ENCODE measurements at places on chromosomes 1 and 21.

DNA sequence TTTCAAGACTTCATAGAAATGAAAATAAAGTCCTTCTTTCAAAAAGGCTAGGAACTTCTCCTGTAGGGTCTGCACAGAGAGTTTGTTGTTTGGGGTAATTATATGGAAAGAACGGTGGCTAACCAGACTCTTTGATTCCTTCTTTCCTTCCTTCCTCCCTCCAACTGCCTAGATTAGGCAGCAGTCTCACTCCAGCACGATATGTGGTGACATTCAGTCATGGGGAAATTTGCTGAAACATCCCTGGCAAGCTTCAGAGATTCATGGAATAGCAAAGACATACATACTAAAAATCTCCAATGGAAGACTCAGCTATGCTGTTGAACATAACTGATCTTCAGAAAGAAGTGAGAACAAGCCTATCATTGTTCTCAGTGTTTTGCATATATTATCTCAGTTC lies 4.3 kb downstream of the NTMT2 start:
- no peak for DNase-seq

- no peak for DNase-seq
These were observed 107.3 kb upstream of the HNRNPU start for GRCh38 chr1:244971552-244972216.

DNA sequence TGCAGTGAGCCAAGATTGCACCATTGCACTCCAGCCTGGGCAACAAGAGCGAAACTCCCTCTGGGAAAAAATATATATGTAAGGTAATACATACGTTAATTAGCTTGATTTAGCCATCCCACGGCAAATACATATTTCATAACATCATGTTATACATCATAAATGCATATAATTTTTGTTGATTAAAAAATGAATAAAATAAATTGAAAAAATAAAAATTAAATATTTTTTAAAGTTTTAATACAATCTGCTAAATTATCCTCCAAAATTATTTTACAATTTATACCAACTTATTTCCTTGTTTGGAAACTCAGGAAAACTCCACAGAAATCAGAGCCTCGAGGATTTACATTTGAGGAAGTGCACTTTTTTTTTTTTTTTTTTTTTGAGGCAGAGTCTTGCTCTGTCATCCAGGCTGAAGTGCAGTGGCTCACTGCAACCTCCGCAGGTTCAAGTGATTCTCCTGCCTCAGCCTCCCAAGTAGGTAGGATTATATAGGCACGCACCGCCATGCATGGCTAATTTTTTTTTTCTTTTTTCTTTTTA lies 12.6 kb upstream of the IPO9 start:
- no peak for DNase-seq

DNA sequence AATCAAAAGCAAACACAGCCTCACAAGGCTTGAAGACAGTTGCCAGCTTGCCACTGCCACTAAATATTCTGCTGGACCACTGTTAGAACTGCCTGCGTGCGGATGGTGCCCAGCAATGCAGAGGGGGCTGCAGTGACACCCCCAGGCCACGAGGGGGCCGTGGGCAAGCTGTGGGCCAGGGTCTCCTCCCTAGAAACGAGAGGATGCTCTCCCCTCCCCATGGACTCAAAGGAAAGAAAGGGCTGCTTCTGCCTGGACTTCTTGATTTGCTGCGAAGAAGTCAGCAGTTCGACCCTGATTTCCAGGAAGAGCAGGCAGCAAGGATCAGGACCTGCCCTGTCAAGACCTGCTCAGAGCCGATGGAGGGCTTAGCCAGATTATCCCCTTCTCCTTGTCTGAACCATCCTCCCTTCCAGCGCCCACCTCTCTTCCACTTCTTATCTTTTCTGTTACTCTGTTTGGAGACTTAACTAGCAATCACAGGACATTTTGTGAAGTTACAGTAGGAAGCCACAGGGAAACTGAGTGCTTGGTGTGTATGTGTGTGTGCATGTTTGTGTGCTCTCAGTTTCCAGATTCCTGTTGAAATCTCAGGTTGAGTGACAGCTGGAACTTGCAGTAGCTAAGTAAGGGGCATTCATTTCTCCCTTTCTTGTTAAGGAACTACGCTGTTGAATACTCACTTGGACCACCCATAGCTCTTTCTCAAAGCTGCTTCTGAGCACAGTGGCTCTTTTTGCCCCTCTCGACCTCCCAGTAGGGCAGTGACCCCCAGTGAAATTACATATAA lies 2.7 kb downstream of the MAN1C1 start:
- DNase-seq, result no peak

DNA sequence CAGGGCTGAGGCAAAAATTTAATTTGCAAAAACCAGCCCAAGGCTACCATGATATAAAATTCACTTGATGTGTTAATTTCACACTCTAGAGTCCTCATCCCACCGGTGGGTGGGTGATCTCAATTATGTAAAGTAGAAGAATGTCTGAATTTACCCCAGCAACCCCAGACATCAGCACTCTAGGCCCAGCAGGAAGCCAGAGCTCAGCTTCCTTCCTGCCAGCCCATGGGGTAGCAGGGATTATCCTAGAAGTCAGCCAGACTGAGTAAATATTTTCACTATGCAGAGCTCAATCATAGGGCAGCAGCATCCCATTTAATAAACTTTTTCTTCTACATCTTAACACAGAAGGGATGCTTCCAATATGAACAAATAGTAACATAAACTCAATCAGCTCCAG lies 71.0 kb downstream of the SIPA1L2 start:
- no peak for DNase-seq

- no peak for DNase-seq
These were observed 58.5 kb downstream of the LDLRAD2 start for GRCh38 chr1:21870611-21871010.

DNA sequence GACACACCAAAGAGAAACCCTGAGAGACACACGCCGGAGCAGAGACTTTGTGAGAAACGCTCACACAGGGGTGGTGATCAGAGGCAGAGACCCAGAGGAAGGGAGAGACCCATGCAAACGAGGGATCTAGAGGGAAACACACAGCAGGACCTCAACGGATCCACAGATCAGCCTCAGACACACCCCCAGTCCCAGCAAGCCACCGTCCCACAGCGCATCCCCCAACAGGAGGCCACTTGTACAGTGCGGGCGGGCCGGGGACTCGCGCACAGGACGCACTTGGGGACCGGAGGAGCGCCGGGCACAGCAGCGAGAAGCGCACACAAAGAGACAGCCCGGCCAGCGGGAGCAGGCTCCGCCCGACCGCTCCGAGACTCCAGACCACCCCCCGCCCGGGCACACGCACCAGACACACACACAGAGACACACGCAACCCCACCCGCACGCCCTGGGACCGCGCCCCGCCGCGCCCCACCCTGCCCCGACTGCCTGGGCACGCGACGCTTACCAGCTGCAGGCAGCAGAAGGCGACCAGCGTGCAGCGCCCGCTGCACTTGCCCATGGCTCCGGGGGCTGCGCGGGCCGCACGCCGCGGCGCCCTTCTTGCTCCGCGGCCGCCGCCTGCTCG lies 587 bp downstream of the NKAIN1 start:
- DNase-seq, result peak; percentile 10

DNA sequence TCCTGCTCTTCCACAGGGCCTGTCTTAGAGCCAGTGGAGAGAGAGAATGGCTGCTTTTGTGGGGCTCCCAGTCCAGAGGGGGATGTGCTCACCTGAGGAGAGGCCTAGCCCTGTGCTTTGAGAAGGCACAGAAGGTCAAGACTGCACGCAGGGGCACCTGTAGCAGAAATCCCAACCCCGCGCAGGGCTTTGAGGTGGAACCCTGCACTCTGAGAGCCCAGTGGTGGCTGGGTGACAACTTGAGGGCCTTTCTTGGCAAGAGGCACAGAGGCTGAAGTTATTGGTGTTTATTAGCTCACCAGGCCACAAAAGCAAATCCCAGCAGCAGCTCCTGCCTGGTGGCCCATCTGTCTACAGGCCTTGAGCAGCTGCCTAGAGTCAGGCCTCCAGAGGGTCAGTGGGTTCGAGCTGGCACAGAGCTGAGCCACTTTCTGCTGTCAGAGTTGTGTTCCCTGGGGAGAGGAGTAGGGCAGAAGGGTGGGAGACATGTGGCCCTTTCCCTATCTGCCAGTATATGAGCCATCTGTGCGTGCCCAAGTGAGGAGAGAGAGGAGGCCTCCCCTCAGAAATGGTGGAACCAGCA lies 31.4 kb downstream of the SZRD1 start:
- no peak for DNase-seq

DNA sequence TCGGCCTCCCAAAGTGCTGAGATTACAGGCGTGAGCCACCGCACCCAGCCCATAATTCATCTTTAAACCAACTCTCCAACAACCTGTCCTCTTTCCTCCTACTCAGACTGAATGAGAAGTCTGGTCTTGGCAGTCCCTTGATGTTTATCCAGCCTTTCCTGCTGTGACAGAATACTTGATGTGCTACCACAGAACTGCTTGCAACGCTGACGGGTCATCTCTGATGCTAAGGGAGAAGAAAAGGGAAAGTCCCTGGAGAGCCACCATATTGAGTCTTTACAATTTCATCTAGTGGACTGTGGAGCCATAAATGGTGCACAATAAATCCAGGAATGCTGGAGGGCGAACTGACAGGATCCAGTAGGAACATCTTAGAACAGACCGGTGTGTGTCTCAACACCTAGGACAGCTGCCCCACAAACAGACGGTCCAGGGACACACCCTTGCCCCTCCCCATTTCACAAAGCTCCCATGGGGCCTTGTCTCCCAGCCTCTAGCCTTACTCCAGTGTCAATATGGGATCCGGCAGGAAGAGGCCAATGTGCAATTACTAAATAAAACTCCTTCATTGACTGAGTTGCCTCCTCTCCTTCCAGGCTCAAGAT lies 30.7 kb downstream of the JAK1 start:
- DNase-seq, result no peak

- no peak for DNase-seq
These were observed 142.2 kb downstream of the URB2 start for GRCh38 chr1:229768232-229768631.

GRCh38 chr1:12163210-12163609 lies 3.6 kb upstream of the TNFRSF1B start:
- DNase-seq, result no peak

DNA sequence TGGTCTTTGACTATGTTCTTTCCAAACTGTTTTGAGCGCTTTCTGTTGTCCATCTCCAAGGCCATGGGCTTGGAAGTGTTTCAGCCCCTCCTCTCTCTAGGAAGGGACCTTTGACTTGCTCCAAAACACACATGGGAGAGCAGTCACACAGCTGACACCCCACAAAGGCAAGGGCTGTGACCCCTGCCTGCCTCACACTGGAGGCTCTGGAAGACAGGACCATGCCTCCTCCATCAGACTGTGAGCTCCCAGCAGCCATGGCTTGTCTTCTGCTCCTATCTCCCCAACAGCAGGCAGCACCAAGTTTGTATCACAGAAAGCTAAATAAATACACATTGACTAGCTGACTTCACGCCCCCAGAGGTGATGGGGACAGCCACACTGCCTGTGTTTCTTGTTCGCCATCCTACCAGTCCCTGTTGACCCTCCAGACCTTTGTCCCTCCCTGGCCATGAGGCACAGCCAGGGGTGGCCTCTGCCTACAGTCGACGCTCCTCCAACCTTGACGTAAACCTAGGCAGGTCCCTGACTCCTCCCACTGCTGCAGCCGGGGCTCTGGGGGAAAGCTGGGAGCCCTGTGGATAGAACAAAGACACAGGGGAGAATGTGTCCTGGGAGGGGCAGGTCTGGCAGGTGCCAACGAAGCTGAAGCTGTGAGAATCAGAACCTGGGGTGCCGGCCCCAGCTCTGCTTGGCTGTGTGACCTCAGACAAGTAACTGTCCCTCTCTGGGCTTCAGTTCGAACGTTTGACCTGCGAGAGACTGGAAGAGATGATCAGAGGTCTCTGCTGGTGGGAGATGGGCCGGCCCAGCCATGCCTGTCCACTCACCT lies 4.8 kb downstream of the PLA2G2F start:
- DNase-seq, result no peak

DNA sequence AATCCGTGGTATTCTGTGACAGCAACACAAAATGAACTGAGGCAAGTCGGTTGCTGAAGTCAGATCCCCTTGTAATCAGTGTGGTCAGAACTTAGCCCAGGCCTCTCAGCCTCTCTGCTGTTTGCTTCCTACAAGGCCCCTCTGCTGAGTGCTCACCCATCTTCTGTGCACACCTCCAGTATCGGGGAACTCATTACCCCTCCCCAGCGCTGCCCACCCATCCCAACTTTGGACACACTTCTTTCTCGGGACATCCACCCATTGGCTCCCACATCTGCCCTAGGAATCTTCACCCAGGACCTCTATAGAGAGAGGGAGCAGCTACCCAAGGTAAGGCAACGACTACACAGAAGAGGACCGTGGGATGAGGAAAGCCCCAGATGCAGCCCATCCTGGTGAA lies 217.5 kb downstream of the MATN1 start:
- no peak for DNase-seq

- peak; percentile 69 for DNase-seq
These were observed 21.4 kb downstream of the CNIH3 start for GRCh38 chr1:224637515-224637914.

DNA sequence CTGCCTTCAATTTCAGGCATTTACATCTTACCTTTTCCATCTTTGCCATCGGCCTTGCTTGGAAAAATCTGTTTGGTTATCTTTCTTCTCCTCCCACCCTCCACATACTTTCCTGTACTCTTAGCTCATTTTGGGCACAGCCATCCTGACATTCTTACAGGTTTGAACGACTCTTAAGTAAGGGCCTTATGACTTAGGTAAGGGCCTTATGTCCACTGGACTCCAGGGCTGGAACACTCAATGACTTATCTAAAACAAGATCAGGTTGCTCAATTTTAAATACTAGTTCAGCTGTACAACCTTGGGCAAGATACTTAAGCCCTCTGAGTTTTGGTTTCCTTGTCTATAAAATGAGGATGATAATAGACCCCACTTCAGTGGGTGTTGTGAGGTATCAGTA lies 40.9 kb downstream of the C1orf21 start:
- no peak for DNase-seq

- no peak for DNase-seq
These were observed 205.5 kb downstream of the RPS6KC1 start for GRCh38 chr1:213256438-213257087.

GRCh38 chr1:59315529-59316463 lies 18.9 kb downstream of the FGGY start:
- DNase-seq, result no peak

GRCh38 chr1:19377812-19378718 lies 65.9 kb downstream of the SLC66A1 start:
- no peak for DNase-seq

- DNase-seq, result peak; percentile 16
These were observed 3.4 kb upstream of the PLEKHM2 start for GRCh38 chr1:15680561-15681348.

DNA sequence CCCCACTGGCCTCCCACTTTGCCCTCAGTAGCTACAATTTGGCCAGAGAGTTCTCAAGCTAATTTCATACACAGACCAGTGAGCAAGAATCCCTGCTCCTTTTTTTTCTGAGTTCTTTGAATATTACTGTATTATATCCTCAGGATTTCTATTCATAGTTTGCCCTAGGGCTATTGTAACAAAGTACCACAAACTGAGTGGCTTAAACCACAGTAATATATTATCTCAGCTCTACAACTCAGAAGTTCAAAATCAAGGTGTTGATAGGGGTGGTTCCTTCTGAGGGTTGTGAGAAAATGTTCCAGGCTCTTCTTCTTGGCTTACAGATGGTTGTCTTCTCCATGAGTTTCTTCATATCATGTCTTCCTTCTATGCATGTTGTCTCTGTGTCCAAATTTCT lies 289.4 kb upstream of the ESRRG start:
- DNase-seq, result no peak

GRCh38 chr1:170010443-170010842 lies 64.1 kb downstream of the KIFAP3 start:
- DNase-seq, result peak; percentile 16

Measured in body of pancreas (tissue), 4 donors.